Prostate gland (tissue), 2 donors: ENCODE measurements at places on chromosomes 1 and 21. TPM values are rescaled to one million over a fixed set of nuclear protein-coding genes. Genes with fewer than 3 reads are reported as not detected.

Gene AMY1B
- total RNA-seq = 1.9 TPM

Gene DCLRE1B
- 10.1 TPM for total RNA-seq

Gene RXRG
- total RNA-seq = 1.4 TPM

Gene INAVA
- 27.1 TPM for total RNA-seq

Gene GJA8
- 1.1 TPM for total RNA-seq

Gene TMEM51
- 17.6 TPM for total RNA-seq

Gene TACSTD2
- 310 TPM for total RNA-seq

Gene CHI3L2
- 0.82 TPM for total RNA-seq

Gene FCN3
- total RNA-seq = 15.6 TPM

Gene DISP1
- total RNA-seq = 43.1 TPM

Gene LCE1C
- not detected for total RNA-seq

Gene WLS
- total RNA-seq = 92.1 TPM

Gene DRAXIN
- 0.51 TPM for total RNA-seq

Gene ESRRG
- 4.1 TPM for total RNA-seq

Gene LCE1E
- total RNA-seq = not detected

Gene CCDC181
- 0.32 TPM for total RNA-seq

Gene TMPRSS15
- total RNA-seq = 0.34 TPM

Gene PERM1
- total RNA-seq = 0.80 TPM

Gene GALE
- 27.3 TPM for total RNA-seq

Gene FAM72C
- total RNA-seq = 0.55 TPM

Gene CCDC27
- 0.97 TPM for total RNA-seq

Gene KLHL17
- 24.5 TPM for total RNA-seq

Gene UBE2U
- total RNA-seq = not detected

Gene TNFSF4
- 1.6 TPM for total RNA-seq

Gene INKA2
- total RNA-seq = 2.8 TPM

Gene RAB4A
- 53.6 TPM for total RNA-seq

Gene KIF2C
- total RNA-seq = 3.5 TPM

Gene SH2D2A
- total RNA-seq = 0.80 TPM

Gene MYCL
- total RNA-seq = 14.5 TPM

Gene C1orf185
- not detected for total RNA-seq

Gene PIAS3
- total RNA-seq = 48.8 TPM

Gene SPRR2G
- total RNA-seq = not detected

Gene KIF17
- total RNA-seq = 1.6 TPM

Gene C1orf87
- total RNA-seq = not detected

Gene HOOK1
- 12.0 TPM for total RNA-seq
